ENCODE measurements at places on chromosomes 16 and 17.

DNA sequence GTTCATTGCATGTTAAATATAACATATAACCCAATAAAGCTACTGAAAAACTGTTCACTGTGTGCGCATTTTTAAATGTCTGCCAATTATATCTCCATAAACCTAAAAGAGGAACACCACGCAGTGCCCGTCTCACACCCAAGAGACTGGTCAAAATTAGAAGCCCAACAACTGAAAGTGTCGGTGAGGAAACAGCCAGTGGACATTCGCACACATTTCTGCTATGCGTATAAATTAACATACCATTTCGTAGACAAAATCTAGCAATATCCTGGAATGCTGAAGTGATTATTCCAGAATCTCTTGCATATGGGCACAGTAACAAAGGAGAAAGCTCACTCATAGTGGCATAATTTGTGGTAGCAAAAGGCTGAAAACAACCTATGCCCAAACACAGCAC lies 55.9 kb downstream of the CPPED1 start:
- no peak for DNase-seq

DNA sequence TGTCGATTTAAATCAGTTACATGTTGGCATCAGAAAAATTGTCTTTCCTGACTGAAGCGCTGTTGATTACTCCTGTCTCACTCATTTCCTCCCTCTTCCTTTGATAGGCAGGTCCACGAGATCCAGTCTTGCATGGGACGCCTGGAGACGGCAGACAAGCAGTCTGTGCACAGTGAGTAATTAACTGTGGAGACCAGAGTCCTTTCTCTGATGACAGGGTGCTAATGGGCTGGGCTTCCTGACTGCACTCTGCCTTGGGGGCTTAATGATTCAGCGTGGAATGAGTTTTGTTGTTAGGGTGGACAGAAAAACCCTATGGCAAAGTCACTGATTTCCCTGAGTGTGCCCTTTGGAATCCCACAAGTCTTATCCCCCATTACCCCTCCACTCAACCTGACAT lies 6.5 kb downstream of the GOSR2 start:
- no peak for DNase-seq

DNA sequence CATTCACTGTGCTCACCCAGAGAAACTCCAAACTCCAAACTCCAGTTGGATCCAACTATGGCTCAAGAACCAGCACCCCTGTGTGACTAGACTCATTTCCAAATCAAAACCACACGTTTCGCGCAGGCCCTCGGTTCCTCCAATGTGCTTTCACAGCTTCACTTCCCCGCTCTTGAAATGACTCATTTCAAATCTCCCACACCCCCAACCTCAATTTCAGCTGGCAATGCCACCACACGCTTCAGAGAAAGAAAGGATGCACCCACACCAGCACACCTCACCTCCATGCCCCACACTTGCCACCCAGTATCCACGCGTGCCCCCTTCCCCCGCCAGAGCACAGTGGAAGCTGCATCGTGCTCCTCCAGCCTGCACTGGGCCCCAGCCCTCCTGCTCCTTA lies 9.0 kb downstream of the TMEM92 start:
- no peak for DNase-seq

DNA sequence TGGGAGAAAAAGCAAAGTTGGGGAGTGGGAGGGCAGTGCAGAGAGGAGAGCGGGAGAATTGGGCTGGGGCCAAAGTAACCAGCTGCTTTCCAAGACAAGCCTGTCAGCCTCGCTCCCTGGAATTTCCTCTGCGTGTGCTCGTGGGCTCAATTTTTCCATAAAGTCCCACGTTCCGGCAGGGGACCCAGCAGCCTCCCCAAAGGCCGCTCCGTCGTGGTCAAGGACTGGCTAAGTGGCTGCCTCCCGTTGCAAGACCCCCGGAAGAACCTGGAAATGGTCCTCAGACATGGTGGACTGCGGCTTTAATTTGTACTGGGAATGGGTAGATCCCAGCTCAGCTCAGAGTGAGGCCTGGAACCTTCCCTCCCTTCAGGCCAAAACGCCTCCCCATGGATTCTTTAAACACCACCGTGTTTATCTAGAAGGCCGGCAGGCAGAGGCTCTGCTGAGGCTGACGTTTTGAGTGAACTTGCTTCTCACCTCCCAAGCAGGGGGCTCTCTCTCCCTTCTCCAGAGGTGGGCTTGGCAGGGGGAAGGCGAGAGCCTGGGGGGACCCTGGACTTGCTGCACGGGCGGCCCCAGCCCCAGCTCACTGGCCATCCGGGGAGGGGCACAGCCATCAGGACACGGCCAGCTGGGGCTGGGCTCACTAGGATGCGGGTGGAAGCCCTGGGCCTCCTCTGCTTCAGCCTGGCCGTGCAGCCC lies 190.0 kb downstream of the C16orf95 start:
- DNase-seq, result no peak

Data from ACHN (cell line).